Activated CD8-positive, alpha-beta memory T cell treated with anti-CD3 and anti-CD28 coated beads, Interleukin-2, amount 50 U/mL, for 4 hours (primary cell): ENCODE measurements at places on chromosomes 4 and X.

DNA sequence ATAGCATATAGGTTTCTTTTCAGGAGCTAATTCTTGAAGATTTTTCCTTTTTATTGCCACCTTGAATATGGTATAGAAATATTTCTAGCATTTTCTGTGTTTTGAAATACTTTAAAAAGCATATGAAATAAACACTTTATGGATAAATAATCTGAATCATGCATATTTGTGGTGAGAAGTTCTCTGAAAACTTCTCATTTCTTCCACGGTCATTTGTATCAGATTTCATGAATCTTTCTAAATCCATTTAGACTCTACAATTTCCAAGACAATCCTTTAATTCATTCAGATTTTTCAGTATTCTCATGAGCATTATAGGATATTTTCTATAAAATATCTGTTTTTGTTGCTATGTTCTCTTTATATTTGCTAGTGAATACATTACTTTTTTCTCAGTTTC is 16.2 kb upstream of the CA5B start:
- DNase-seq, result no peak

- no peak for DNase-seq
These were observed 45.1 kb upstream of the TLR2 start for GRCh38 chr4:153638999-153639398.

- DNase-seq, result no peak
These were observed 61.1 kb upstream of the STS start for GRCh38 chrX:7086384-7086783.

DNA sequence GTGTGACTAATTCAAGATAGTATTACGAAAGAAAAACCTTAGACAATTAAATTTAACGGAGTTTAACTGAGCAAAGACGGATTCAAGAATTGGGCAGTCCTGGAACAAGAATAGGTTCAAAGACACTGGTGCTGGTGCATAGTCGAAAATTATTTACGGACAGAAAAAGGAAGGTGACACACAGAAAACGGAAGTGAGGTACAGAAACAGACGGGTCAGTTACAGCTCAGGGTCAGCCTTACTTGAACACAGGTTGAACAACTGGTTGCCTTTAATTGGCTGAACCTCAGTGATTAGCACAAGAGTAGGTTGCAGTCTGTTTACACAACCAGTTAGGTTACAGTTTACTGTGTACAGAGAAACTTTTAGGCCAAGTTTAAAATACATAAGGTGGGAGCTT is 31.5 kb downstream of the KLHL8 start:
- no peak for DNase-seq
